ENCODE measurements at places on chromosomes 12 and 14.
A peak's percentile ranks its signal among the peaks of the same experiment; 100 is the strongest.

DNA sequence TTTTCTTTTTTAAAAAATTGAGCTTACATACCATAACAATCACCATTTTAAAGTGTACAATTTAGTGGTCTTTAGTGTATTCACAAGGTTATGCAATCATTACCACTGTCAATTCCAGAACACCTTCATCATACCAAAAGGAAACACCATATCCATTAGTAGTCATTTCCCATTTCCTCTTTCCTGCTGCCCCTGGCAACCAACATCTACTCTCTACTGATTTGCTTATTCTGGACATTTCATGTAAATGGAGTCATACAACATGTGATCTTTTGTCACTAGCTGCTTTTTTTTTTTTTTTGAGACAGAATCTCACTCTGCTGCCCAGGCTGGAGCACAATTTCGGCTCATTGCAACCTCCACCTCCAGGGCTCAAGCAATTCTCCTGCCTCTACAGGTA is 66.8 kb upstream of the CFL2 start:
- DNase-seq = no peak

DNA sequence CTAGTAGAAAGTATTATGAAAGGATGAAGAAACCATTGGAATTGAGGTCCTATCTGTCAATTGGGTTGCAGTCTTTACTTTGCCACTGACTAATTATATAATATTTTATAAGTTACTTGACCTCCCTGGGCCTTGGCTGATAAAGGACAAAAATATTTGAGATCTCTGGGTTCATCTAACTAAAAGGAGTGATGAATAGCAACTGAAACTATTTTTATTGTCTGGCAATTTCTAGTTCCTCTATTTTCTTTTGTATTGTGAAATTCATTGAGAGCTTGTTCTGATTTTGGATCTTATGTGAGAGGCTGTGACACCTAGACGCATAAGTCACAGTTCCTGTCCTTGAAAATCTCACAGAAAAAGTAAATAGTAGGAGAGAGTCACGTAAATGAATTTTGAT is 415.7 kb upstream of the ATP2B1 start:
- DNase-seq = no peak

- no peak for DNase-seq
Observed at GRCh38 chr14:42214981-42215491, 608.4 kb downstream of the LRFN5 start.

- DNase-seq = no peak
Observed at GRCh38 chr12:69821032-69821455, 4.0 kb upstream of the MYRFL start.

DNA sequence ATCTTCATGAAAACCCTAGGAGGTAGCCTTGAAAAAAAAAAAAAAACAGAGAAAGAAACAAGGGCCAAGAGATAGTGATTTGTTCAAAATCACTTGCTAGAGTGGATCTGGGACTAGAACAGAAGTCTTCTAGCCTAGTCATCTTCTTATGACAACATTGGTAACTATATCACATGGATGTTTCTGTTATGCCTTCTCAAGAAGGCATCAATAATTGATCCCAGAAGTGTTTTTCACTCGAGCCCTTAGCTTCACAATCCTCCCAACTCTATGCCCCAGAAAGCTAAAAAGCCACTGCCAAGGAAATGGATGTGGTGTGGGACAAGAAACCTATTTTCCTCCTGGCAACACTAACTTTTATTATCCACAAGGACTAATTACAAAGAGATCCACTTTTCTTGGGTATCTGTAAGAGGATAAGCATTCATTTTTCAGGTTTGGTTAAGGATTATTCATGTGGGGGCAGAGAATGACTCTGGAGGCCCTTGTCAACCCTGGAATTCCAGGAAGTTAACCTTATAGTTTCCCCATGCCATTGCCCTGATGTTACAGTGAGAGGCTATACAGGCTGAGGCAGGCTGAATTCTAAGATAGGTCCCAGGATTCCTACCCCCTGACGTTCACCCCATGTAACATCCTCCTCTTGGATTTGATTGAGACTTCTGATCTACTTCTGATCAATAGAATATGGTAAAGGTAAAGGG is 67.7 kb upstream of the CPM start:
- no peak for DNase-seq

- DNase-seq = no peak
Observed at GRCh38 chr12:41264281-41264680, 76.2 kb downstream of the PDZRN4 start.

DNA sequence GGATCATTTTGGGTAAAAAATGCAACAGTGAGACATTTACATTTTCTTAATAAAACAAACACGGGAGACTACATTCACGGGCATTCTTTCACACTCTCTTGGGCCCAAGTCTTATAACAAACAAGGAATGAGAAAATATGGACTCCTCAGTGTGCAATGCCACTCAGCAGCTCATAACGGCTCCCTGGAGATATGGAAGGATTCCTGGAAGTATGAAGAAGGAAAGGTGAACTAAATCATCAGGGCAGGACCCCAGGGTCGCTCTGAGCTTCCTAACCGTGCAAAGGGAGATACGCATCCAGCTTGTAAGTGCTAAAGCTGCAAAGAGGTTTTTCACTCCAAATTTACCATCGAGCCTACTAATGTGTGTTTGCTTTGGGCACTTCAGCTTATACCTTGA is 33.5 kb upstream of the CCDC91 start:
- DNase-seq = no peak

- no peak for DNase-seq
Observed at GRCh38 chr12:49097381-49097780, 2.8 kb upstream of the DHH start.

- DNase-seq = no peak
Observed at GRCh38 chr12:85653731-85654455, 182.3 kb downstream of the RASSF9 start.

DNA sequence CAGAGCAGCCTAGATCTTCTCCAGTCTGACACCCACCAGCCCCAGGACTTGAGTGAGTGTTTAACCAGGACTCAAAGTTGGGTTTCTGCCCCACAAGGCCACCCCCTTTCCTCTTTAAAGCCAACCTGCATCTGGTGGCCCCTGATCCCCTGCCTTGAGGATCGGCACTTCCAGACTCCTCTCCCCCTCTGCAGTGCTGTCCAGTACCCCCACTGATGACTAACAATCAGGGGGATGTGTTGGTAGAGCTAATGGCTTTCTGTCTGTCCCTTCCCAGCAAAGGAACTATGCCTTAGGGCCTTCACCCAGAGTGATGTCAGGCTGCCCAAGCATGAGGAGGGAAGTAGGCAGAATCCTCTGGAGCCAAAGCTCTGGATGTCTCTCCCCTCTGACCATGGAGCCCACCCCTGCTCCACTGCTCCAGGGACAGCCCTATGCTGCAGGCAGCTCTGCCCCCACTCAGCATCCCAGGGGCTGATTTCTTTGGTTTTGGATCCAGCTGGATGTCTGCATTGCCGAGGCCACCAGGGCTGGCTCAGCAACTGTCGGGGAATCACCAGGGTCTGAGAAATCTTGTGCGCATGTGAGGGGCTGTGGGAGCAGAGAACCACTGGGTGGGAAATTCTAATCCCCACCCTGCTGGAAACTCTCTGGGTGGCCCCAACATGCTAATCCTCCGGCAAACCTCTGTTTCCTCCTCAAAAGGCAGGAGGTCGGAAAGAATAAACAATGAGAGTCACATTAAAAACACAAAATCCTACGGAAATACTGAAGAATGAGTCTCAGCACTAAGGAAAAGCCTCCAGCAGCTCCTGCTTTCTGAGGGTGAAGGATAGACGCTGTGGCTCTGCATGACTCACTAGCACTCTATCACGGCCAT is 42.9 kb downstream of the DAD1 start:
- no peak for DNase-seq

DNA sequence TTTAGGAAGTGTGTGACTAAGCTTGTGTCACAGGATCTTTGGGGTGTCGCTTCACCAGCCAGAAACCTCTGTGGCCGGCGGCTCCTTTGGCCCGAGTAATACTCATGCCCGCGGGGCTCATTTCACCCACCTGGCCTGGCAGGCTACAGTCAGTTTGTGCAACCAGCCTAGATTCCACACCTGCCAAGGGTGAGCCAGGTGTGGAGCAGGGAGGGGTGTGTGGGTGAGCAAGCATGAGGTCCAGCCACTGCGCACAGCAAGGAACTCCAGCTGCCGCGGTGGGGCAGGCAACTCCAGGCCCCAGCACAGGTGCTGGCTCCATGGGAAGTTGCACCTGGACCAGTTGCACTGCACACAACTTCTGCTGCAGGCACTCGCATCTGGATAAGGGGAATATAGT is 462.3 kb upstream of the LRFN5 start:
- DNase-seq = no peak

DNA sequence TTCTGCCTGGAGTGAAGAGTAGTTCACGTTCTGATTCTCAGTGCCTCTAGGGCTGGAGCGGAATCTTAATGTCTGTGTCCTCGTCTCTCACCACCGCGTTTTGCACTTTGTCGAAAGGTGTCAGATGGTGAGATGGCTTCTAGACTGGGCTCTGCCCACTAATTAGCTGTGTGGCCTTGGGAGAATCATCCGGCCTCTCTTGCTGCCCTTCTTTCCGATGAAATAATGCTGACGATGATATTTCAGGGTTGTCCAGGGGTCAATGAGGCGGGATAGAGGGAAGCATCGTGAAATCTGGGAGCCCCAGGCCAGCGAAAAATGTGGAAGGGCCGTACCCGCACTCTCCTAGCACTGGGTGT is 811 bp upstream of the GALNT16 start:
- DNase-seq = no peak

- DNase-seq = no peak
Observed at GRCh38 chr14:69876221-69876847, 2.9 kb upstream of the SMOC1 start.

- peak; percentile 55 for DNase-seq
Observed at GRCh38 chr14:68794851-68795596, 2.2 kb upstream of the ZFP36L1 start.

GRCh38 chr12:132243596-132244310 is 85.6 kb downstream of the GALNT9 start:
- DNase-seq = no peak

- no peak for DNase-seq
Observed at GRCh38 chr12:47894652-47895051, 10.1 kb downstream of the VDR start.

GRCh38 chr12:70096759-70097410 is 146.3 kb upstream of the CNOT2 start:
- no peak for DNase-seq

- no peak for DNase-seq
Observed at GRCh38 chr12:98594050-98594835, 757 bp downstream of the SLC25A3 start.

DNA sequence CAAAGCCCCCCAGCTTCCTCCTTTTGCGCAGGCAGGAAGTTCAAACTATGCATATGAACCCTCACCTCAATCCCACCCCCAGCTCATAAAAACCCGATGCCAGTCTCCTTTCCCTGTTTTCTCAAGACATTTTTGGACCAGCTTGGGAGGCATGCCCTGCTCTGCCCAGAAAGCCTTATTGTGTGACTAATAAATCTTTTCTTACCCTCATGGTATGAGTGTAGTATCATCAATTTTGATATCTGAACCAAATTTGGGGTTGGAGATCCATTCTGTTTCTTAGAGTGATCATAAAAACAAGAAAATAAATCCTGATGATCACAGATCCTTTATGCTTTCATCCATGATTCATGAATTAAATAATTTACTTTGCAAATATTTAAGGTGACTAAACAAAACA is 128.5 kb downstream of the ALG10B start:
- DNase-seq = no peak

GRCh38 chr14:79064214-79064613 is 894.0 kb downstream of the NRXN3 start:
- no peak for DNase-seq

DNA sequence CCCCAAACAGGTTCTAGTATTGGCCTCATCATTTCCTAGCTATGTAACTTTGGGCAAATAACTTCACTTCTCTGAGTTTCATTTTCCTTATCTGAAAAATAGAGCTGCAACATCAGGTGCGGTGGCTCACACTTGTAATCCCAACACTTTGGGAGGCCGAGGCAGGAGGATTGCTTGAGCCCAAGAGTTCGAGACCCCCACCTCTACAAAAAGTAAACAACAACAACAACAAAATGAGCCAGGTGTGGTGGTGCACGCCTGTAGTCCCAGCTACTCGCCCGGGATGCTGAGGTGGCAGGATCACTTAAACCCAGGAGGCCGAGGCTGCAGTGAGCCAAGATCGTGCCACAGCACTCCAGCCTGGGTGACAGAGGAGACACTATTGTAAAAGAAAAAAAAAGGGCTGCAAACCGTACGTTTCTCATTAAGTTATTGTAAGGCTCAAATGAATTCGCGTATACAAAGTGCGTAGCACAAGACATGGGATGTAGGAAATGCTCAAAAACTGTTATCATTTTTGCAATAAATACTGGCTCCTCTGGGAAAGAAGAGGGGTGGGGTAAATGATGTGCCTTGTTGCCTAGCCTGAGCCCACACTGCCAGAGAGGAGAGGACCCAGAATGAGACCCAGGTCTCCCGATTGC is 903 bp downstream of the C12orf76 start:
- DNase-seq = no peak

DNA sequence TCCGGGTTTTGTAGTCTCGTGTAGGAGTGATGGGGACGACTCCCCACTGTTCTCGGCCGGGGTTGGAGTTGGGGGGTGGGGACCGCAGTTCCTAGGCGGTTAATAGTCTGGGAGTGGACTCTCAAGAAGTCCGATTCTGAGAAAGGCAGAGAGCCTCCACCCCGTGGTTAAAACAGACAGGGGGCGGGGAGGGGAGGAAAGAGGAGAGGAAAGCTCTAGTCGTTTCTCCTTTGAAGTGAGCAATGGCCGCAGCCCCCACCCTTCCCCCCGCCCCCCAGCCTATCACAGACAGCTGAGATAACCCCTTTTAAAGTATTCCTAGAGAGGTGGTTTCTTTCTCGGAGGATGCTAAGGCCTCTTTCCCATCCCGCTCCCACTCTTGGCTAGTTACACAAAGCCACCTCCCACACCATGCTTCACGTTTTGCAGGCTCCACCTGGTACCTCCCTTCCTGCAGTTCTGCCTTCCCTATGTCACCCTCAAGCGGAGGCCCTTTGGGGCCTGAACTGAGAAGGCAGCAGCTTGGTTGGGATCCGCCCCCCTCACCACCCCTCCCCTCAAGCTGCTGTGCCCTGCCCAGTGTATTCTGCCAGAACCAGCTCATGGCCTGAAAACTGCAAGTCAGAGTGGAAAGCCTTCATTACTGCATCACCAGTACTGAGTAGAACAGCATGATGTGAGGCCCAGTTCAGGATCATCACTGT is 853 bp downstream of the USP5 start:
- DNase-seq = no peak

GRCh38 chr14:74634964-74635363 is 22.9 kb upstream of the LTBP2 start:
- DNase-seq = no peak

GRCh38 chr14:99524804-99525698 is 43.8 kb downstream of the CCNK start:
- DNase-seq = no peak

All from GM20000 (cell line).